ENCODE measurements at places on chromosomes 6 and 20.

DNA sequence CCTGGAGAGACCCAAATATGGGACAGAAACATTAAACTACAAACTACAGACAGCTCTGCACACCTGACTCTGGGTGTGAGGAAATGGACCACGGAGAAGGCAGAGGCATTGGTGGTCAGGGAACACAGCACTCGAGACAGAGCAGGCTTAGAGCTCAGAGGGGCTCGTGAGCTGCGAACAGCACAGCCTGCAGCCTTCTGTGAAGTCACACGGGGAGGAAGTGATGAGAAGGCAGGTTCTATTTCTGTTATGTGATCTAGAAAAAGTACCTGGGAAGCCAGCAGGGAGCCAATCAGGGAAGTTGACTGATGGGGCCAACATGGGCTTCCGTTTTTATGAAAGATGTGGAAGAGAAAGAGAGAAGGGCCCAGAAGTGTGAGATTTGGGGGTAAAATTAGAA, 88.9 kb upstream of the SNAP25 start:
- no peak for DNase-seq

DNA sequence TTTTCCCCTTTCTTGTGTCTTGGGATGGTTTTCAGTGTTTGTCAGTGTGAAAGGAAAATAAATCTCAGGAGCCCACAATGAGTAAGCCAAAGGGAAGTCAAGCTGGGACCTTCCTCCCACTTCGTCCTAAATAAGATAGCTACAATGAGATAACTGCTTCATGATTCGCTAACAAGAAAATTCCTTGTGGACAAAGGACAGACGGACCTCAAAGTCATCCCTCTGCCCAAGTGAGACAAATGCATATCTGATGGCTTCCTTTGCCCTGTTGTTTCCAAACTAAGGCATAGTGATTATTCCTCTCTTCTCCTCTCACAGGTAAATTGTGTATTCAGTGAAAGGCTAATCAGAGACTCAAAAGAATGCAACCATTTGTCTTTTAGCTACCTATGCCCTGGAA, 26.1 kb upstream of the ADTRP start:
- DNase-seq, result no peak

DNA sequence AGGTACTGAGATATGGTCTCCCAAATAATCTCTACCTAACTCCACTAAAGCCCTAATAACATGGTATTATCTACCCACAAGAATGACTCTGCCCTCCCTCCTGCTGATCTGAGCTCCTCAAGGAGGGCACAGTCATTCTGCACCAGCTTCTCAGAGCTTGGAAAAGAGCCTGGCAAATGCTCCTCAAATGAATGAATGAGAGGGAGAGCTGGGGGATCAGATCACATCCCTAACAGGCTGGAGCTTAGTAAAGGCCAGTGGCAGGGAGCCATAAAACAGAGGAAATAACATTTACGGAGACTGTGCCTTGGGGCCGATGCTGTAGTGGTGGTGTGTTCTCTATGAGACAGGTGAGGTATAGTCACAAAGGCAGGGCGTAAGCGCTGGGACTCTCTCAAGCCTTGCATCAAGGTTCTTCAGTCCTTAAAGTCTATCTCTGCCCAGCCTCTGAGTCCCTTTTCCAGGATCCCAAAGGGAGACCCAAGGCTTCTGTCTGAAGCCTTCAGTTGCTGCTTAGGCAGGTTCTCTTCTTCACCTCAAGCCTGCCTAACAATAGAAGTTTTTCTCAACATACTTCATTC, 7.2 kb upstream of the NNAT start:
- no peak for DNase-seq

DNA sequence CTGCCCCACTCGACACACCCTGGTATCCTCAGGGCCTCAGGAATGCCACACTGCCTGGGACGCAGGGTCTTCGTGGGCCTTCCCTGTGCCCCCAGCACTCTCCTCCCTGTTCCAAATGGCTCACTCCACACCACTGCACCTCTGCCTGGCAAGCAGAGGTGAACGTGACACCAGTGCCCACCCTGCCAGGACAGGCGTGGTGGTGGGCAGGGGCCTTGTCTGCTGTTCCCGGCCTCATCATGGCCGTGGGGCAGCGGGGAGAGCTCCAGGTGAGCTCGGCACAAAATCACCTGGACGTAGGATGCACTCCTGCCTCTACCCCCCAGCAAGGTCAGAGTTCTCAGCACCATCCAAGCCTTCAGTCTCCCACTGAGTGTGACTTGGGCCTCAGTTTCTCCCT, 202.4 kb downstream of the SMOC2 start:
- no peak for DNase-seq

DNA sequence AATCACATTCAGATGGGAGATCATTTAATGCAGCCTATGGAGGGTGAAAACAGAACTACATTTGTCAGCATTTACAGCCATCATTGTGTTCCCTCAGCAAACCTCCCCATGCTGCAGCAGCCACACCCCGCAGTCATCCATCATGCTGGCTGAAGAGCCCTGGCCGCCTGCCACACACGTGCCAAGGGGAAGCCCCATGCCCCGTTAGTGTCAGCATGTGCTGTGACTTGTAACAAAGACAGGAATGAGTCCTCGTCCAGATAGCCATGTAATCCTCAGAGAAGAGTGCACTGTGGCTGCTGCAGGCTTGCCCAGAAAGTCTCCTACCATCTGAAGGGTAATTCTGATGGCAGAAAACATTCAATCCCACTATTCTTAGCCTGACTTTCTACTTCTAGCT, 1097.8 kb downstream of the KIF16B start:
- no peak for DNase-seq

- DNase-seq, result peak; percentile 45
These were observed 44.8 kb upstream of the SLC2A12 start for GRCh38 chr6:134097114-134097707.

- DNase-seq, result no peak
These were observed 89.9 kb downstream of the UST start for GRCh38 chr6:148836751-148837150.

GRCh38 chr6:74044417-74045096, 348.6 kb downstream of the CD109 start:
- DNase-seq, result no peak

- DNase-seq, result no peak
These were observed 10.7 kb downstream of the TRAM2 start for GRCh38 chr6:52566201-52566600.

- no peak for DNase-seq
These were observed 31.8 kb upstream of the EMILIN3 start for GRCh38 chr20:41398408-41398807.

GRCh38 chr20:17014217-17014616, 212.6 kb upstream of the PCSK2 start:
- DNase-seq, result no peak

DNA sequence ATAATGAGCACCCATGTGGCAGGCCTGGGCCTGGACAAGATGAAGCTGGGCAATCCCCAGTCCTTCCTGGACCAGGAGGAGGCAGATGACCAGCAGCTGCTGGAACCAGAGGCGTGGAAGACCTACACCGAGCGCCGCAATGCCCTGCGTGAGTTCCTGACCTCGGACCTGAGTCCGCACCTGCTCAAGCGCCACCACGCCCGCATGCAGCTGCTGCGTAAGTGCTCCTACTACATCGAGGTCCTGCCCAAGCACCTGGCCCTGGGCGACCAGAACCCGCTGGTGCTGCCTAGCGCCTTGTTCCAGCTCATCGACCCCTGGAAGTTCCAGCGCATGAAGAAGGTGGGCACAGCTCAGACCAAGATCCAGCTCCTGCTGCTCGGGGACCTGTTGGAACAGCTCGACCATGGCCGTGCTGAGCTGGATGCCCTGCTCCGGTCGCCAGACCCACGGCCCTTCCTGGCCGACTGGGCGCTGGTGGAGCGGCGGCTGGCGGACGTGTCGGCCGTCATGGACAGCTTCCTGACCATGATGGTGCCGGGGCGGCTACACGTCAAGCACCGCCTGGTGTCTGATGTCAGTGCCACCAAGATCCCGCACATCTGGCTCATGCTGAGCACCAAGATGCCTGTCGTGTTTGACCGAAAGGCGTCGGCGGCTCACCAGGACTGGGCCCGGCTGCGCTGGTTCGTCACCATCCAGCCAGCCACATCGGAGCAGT, 1.9 kb downstream of the FNDC11 start:
- no peak for DNase-seq

GRCh38 chr20:42399802-42400201, 781.6 kb upstream of the CHD6 start:
- no peak for DNase-seq

- no peak for DNase-seq
These were observed at the start of gene PRICKLE4 for GRCh38 chr6:41780551-41781365. TSS of gene PRICKLE4 (plus strand) at chr6:41780782. CDS start at chr6:41783474, 2,692 bp downstream.

DNA sequence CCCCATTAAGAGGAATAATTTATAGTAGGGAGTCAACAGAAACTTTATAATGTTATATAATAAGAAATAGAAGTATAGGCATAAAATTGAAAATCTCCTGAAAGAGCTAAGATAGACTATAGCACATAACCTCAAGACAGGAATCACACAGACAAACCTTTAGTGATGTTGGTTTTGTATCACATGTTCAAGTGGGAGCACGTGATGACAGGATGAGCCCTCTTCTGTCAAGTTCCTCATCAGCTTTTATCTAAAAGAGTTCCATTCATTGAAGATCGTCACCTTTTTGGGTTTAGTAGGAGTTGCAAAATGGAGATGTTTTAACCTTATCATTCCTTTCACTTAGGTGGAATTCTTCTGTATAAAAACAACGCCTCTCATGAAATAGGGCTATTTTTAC, 127.0 kb downstream of the MCHR2 start:
- DNase-seq, result no peak

DNA sequence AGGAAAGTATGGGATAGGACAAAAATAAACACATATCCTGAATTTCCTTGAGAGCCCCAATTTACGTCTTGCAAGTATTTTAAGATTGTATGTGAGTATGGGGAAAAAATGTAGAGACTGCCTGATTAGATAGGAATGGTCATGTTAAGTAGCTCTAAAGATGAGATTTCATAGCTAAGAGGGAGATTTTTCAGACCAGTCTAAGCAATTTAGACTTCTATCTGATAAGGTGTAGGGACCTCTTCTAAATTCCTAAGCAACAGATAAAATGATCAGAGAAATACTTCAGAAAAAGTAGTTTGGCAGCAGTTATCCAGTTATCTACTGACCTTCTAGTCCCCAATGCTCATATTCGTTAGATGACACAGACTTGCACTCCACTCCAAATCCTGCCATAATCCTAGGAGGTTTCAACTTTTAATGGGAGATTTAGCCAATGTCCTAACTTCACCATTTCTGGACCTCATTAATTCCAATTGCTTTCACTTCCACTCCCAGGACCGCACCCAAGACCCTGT, 90.0 kb downstream of the FILIP1 start:
- no peak for DNase-seq

Data from T-helper 1 cell (primary cell).